ENCODE measurements at places on chromosomes 1 and 21.

DNA sequence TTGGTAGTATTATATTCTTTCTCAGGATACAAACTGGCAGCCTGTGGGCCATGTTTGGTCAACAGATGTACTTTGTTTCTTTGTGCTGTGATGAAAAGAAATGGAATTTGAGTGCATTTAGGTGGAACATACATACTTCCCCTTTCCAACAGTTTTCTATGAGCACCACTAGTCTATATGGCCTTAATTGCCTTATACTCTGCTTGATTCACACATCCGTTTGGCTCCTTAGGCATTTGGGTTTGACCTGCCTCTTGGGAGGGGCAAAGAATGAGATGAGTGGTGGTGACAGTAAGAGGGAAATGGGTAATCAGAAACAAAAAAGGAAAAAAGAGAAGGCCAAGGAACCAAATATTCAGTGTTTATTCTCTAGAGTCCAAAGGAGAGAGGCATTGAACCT lies 17.0 kb downstream of the CFAP126 start:
- DNase-seq, result no peak

- no peak for DNase-seq
Observed at GRCh38 chr21:14589855-14590563, 43.9 kb upstream of the SAMSN1 start.

DNA sequence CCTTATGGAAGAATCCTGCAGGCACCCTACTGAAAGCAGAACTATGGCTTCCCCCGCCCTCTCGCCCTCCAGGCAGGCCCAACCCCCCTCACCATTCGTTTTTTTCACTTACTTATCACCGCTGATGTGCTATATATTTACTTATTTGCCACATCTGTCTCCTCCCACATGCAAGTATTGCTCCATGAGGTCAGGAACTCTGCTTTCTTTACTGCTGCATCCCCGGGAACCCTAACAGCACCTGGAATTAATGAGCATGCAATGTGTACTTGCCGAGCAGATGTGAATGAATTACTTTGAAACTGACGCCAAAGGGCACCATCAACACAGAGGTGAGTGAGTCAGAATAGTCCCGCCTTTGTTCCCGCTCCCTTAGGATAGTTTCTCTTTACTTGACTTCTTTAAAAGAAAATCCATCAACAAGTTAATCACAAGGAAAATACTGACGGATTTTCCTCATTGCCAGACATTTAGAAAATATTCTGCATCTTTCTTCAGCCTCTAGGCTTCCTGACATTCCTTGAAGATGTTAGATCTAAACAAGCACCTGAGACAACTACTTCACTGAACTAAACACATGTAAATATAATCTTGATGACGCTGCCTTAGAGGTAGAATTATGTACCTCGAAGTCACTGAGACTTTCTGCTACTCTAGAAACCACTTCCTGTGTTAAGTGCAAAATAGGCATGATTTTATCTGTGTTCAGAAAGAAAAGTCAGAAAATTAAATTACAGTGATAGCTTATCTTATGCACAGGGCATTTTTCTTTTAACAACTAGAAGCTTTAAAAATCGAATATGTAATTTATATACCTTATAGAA lies 17.5 kb upstream of the RAB4A start:
- peak; percentile 42 for DNase-seq

GRCh38 chr1:156717351-156717750 lies 10.9 kb upstream of the METTL25B start:
- no peak for DNase-seq

DNA sequence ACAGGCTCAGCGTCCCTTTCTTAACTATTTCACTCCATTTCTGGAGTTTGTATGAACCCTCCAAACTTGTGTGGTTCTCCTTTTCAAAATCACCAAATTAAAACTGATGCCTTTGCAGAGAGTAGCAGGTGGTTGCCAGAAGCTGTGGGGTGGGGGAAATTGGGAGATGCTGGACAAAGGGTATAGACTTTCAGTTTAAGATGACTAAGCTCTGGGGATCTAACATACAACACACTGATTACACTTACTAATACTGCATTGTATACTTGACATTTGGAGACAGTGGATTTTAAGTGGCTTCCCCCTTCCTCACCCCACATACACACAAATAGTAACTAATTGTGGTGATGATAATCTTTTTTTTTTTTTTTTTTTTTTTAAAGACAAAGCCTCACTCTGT lies 11.1 kb upstream of the SCYL3 start:
- DNase-seq, result no peak

- no peak for DNase-seq
Observed at GRCh38 chr1:156157966-156158365, 4.6 kb downstream of the SEMA4A start.

GRCh38 chr21:36694031-36694515 lies 4.8 kb upstream of the SIM2 start:
- no peak for DNase-seq

- no peak for DNase-seq
Observed at GRCh38 chr1:31700468-31701090, 3.2 kb downstream of the COL16A1 start.

DNA sequence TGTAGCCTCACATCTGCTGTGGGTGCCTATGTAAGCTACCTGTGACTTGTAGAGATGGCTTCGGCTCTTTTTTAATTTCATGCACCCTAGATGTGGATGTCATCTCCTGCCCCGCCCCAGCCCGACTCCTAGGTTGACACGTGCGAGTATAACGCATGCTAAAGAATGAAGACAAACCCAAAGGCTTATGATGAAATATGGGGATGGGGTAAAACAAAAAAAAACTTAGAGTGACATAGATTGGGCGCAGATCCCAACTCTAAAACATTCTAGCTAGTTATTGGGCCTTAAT lies 613 bp upstream of the ERO1B start:
- no peak for DNase-seq

- DNase-seq, result no peak
Observed at GRCh38 chr1:118692143-118692542, 296.0 kb downstream of the TBX15 start.

GRCh38 chr1:93608187-93609109 lies 73.2 kb downstream of the BCAR3 start:
- peak; percentile 58 for DNase-seq

DNA sequence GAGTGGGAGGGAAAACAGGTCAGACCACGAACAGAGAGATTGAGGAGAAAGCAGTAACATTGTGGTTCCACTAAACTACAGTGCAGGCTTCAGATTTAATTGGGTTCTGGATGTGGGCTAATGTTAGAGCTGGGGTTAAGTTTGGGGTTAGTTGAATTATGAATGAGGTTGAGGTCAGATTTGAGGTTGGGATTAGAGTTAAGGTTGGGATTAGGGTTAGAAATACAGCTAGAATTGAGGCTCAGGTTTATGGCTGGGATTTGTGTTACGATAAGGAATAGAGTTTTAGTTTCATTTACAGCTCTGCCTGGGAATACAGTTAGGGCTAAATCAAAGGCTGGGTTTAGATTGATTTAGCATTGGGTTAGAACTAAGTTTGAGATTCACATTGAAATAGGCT lies 1.8 kb upstream of the VSIG8 start:
- no peak for DNase-seq

- DNase-seq, result no peak
Observed at GRCh38 chr1:186806477-186806876, 22.3 kb upstream of the PLA2G4A start.

DNA sequence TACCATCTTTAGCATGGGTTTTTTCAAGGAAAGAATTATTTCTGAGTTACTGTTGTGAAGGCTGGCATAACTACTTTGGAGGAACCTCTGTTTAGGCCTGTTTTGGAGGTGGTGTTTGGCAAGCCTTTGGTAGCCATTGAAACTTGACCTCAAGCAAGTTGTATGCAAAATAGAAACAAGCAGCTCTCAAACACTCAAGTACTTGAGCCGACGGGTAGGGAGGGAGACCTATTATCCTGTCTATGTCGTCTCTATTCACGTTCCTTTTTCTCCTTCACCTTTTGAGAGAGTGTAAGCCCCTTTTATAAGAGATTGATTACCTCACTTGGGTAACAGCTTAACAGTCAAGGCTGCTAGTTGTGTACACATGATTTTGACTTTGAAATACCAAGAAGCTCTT lies 878.3 kb upstream of the CXADR start:
- no peak for DNase-seq

Measured in HT1080 (cell line).